Activated CD4-positive, alpha-beta T cell treated with anti-CD3 and anti-CD28 coated beads, Interleukin-2, amount 50 U/mL, for 16 hours (primary cell): ENCODE measurements at places on chromosomes 6 and 20.

GRCh38 chr6:95325916-95326315, 251.4 kb upstream of the MANEA start:
- no peak for DNase-seq

DNA sequence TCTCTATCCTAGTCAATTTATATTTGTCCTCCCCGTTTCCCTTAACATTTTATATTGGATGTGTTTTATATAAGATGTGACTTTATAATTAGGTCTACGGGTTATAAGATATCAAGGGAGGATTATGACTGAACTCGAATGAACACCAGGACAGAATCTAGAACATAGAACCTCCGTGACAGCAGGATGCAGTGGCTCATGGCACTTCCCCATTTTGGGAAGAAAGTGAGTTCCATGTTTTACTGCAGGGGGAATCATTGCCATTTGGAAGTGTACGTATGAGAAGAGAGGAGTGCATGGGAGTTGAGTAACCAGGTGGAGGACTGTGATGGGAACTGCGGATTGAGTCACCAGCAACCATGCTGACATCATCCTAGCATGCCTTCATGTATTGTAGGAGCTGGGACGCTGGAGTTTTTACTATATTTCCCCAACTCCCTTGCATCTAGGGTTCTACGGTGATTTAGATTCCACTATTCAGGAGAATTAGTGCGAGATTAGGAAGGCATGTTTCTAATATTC, 56.1 kb upstream of the FOXC1 start:
- no peak for DNase-seq

DNA sequence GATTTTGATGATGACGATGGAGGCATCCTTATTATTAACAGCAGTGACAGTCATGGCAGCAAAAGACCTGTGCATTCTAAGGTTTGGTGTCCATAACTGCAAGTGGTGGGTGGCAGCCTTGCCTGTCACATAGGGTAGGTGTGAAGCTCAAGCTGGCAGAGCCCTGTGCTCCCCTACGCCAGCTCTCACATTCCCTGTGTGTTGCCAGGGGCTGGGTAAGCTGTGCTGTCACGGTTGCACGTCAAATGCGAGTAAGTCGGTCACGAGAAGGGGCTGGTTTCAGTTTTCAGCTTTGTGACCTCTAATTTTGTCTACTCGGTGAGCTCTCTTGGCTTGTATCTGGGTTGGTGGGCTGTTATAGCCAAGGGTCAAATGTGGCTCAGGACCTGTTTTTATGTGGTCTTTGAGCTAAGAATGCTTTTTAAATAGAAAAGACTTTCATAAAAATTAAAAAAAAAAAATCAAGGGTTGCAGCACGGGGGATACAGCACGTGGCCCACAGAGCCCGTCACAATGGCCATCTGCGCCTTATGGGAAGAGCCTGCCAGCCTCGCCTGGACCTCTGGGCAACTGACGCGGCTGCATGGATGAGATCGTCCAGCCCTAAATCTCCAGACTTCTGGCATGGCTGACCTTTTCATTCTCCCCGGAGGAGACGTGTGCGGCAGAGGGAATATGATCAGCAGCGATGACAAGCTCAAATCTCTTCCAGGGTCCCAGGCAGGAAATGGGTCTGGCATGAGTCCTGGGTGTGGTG, 148.5 kb downstream of the PHACTR3 start:
- DNase-seq, result no peak

- DNase-seq, result no peak
Observed at GRCh38 chr6:44037847-44038542, 89.3 kb downstream of the MRPL14 start.

DNA sequence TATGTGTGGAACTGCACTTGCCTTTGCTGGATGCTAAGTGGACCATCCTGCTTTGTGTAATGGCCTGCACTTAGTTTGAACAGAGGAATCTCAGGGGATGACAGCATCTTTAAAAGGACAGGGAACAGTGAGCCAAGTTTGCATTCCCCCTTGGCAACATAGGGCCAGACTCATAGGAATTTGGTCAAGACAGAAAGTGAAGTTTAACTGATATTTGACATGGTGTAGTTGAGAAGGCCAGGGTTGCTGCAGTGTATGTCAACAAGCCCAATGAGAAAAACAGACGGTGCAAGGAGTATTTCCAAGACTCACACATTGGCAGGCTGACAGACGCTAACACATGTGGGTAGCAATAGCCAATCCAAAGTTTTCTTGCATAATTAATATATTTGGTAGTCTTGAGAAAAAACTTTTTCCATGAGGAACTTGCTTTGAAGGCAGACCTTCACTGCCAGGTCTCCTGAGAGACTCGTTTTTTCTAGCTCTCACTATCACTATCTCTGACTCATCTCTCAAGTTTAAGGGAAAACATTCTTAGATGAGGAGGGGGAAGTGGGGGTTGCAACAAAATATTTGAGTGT, 213.8 kb downstream of the IBTK start:
- no peak for DNase-seq

DNA sequence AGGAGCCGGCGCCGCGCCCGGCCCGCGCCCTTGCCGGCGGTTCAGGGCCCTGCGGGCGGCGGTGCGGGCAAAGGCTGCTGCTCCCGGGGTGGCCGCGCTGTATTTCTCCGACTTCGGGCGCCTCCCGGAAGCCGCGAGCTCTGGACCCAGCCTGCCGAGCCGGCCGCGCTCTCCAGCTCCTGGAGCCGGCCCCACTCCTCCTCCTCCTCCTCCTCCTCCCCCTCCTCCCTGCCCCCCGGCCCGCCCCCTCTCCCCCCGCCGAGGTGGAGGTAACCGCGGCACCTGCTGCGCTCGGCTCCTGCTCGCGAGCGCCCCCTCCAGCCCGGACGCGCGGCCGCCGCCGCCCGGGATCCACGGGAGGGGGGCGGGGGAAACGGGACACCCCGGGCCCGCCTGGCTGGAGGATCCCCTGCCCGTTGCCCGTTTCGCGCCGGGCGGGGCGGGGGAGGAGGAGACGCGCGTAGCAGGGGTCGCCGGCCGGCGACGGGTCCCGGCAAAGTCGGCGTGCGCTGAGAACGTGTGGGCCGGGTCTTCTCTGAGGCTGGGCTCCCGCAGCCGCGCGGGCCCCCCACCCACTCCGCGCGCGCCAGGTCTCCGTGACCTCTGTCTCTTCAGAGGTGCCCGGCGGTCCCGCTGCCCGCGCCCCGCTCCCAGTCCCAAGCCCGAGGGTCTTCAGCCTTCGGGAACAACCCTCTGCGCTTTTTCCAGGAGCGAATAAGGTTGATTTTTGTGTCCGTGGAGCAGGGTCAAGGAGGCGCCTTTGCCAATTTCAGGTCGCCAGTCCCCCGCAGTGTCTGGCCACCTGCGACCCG, at the start of gene SLC22A23:
Gene SLC22A23 (minus strand): TSS at position 153 of the 812 bp plus-strand sequence. CDS start 491 bp downstream, outside the sequence.
- peak; percentile 63 for DNase-seq

GRCh38 chr20:33916768-33917167, 76.9 kb upstream of the RALY start:
- DNase-seq, result no peak

- no peak for DNase-seq
Observed at GRCh38 chr20:7571521-7572055, 368.7 kb downstream of the HAO1 start.
